BJ (cell line): ENCODE measurements at places on chromosomes 5 and 9. TPM values are rescaled to one million over a fixed set of nuclear protein-coding genes. Genes with fewer than 3 reads are reported as not detected.

The WNT8A gene
- not detected in 2 replicates for polyA plus RNA-seq

The DMRT2 gene
- polyA plus RNA-seq: not detected in 2 replicates

The OR1Q1 gene
- 1.0 and 1.1 TPM in 2 replicates for polyA plus RNA-seq

The IFNK gene
- not detected in 2 replicates for polyA plus RNA-seq

The PPP1R2B gene
- polyA plus RNA-seq: 0.06 and 0.13 TPM in 2 replicates

The CER1 gene
- not detected in 2 replicates for polyA plus RNA-seq

The VAV2 gene
- 9.0 and 9.9 TPM in 2 replicates for polyA plus RNA-seq

The PAPPA gene
- 34.7 and 39.9 TPM in 2 replicates for polyA plus RNA-seq

The MIER3 gene
- 8.4 and 13.6 TPM in 2 replicates for polyA plus RNA-seq

The F12 gene
- polyA plus RNA-seq: 0.67 and 0.69 TPM in 2 replicates

The SNCB gene
- polyA plus RNA-seq: not detected in 2 replicates

The UNC5A gene
- polyA plus RNA-seq: not detected in 2 replicates

The ANXA2R gene
- 0.53 and 0.74 TPM in 2 replicates for polyA plus RNA-seq

The ZNF618 gene
- polyA plus RNA-seq: 4.0 and 5.4 TPM in 2 replicates

The TRPM6 gene
- polyA plus RNA-seq: 0.02 and 0.10 TPM in 2 replicates

The PCDHB12 gene
- polyA plus RNA-seq: 0.09 and 0.13 TPM in 2 replicates

The MELK gene
- 14.7 and 21.2 TPM in 2 replicates for polyA plus RNA-seq

The ELOVL7 gene
- 0.02 and 0.05 TPM in 2 replicates for polyA plus RNA-seq

The FBXL17 gene
- polyA plus RNA-seq: 5.3 and 7.1 TPM in 2 replicates

The IL13 gene
- polyA plus RNA-seq: not detected in 2 replicates

The PLPPR1 gene
- not detected in 2 replicates for polyA plus RNA-seq

The ECSCR gene
- polyA plus RNA-seq: 0.37 and 0.38 TPM in 2 replicates

The IGFBPL1 gene
- 0.37 and 0.69 TPM in 2 replicates for polyA plus RNA-seq

The GZMA gene
- polyA plus RNA-seq: not detected in 2 replicates

The PCDHB13 gene
- 0.16 and 0.23 TPM in 2 replicates for polyA plus RNA-seq

The C5orf58 gene
- polyA plus RNA-seq: not detected in 2 replicates

The SLC6A3 gene
- polyA plus RNA-seq: not detected in 2 replicates

The GAPVD1 gene
- 11.6 and 15.8 TPM in 2 replicates for polyA plus RNA-seq

The EQTN gene
- polyA plus RNA-seq: not detected in 2 replicates

The SOX30 gene
- 0.07 TPM in 2 replicates for polyA plus RNA-seq

The AMBP gene
- 0.22 and 0.23 TPM in 2 replicates for polyA plus RNA-seq

The TAF11L5 gene
- polyA plus RNA-seq: not detected in 2 replicates

The CSF1R gene
- polyA plus RNA-seq: 0.11 and 0.29 TPM in 2 replicates

The RLN1 gene
- polyA plus RNA-seq: not detected in 2 replicates

The PCDHGC4 gene
- polyA plus RNA-seq: 0.49 TPM in 2 replicates

The TDRD7 gene
- polyA plus RNA-seq: 5.4 and 9.4 TPM in 2 replicates

The OBP2B gene
- not detected in 2 replicates for polyA plus RNA-seq

The CCNI2 gene
- polyA plus RNA-seq: 0.15 TPM in 1 of 2 replicates, not detected in the other

The BTNL8 gene
- not detected in 2 replicates for polyA plus RNA-seq

The FOXI1 gene
- not detected in 2 replicates for polyA plus RNA-seq

The STING1 gene
- polyA plus RNA-seq: 110 and 194 TPM in 2 replicates

The OR1J2 gene
- polyA plus RNA-seq: 0.64 TPM in 2 replicates

The FOXD4L4 gene
- not detected in 2 replicates for polyA plus RNA-seq

The EIF4E1B gene
- polyA plus RNA-seq: not detected in 2 replicates

The C6 gene
- polyA plus RNA-seq: 0.05 TPM in 1 of 2 replicates, not detected in the other

The FOXD4 gene
- 0.12 and 0.17 TPM in 2 replicates for polyA plus RNA-seq
